ENCODE measurements at places on chromosomes 1 and 21. TPM values are rescaled to one million over a fixed set of nuclear protein-coding genes. Genes with fewer than 3 reads are reported as not detected.

The SPATA21 gene
- total RNA-seq = not detected

The SYPL2 gene
- not detected for total RNA-seq

The PPM1J gene
- total RNA-seq = 5.1 TPM

The HSPG2 gene
- 95.4 TPM for total RNA-seq

The TLR5 gene
- total RNA-seq = 1.1 TPM

The RIT1 gene
- total RNA-seq = 35.0 TPM

The CD101 gene
- 0.48 TPM for total RNA-seq

The PCAT6 gene
- total RNA-seq = 0.24 TPM

The PGLYRP4 gene
- 1.9 TPM for total RNA-seq

The FAM151A gene
- total RNA-seq = not detected

The TRAF3IP3 gene
- total RNA-seq = not detected

The ETV3L gene
- total RNA-seq = not detected

The EFNA3 gene
- total RNA-seq = 12.6 TPM

The SPRR2A gene
- total RNA-seq = 3.0 TPM

The CLEC20A gene
- not detected for total RNA-seq

The AQP10 gene
- total RNA-seq = under 0.01 TPM

The OR10Z1 gene
- total RNA-seq = not detected

The OR2M3 gene
- not detected for total RNA-seq

The ZBTB8A gene
- 10.4 TPM for total RNA-seq

The KIF21B gene
- total RNA-seq = 2.2 TPM

The SPOCD1 gene
- total RNA-seq = 15.2 TPM

The CFHR4 gene
- not detected for total RNA-seq

The S100A7A gene
- not detected for total RNA-seq

Data from tracheal epithelial cell (primary cell).